ENCODE measurements at places on chromosomes 2 and 18.

GRCh38 chr2:187206071-187206470 is 242.0 kb downstream of the CALCRL start:
- no peak for DNase-seq

GRCh38 chr18:56258178-56258577 is 380.2 kb downstream of the TXNL1 start:
- no peak for DNase-seq

DNA sequence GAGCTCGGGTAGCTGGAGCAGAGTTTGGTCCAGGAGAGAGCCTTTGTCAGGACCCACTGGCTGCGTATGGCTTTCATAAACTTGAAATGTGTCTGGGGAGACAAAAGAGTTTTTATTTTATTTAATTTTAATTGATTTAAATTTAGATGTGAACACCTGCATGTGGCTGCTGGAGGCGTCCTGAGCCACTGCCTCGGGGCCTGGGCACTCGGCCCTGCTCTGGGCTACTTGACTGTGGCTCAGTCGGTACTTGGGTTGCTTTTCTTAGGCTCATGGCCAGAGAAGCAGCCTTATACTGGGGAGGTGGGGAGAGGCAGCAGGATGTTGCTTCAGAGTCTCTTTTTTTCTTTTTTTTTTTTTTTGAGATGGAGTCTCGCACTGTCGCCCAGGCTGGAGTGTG is 661.8 kb upstream of the HS6ST1 start:
- DNase-seq = no peak

DNA sequence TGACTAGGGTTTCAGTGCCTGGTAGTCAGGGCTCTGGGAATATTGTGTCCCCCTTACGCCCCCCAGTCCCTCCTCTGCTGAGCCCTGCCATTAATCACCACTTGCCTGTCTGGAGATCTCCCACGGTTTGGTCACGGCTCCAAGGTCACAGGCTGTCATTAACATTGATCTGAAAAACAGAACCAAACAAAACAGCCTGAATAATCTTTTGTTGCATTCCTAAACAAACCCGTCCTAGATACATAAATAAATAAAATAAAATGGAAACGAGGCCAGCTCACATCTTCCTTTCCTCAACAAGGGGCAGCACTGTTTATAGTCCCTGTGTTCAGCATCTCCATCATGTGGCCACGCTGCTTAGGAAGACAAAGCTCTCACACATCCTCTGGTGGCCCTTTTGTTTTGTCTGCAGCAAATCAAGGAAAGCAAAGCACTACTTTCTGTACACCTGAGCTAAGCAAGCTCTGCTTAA is 282.8 kb downstream of the AGPS start:
- no peak for DNase-seq

DNA sequence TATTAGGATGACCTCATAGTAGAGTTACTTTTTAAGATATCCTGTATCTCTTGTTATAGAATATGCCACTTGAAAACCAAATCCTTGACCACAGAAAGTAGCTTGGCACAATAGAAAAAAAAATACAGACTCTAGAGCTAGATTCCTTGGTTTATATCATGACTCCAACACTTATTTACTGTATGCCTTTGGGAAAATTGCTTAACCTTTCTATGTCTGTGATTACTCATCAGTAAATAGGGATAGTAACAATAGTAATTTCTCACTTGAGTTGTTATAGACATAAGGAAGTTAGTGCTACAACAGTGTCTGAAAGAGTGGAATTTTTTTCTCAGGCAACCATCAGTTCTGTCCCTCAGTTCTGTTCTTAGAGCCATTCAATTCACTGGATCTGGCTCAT is 193.8 kb downstream of the GULP1 start:
- no peak for DNase-seq

DNA sequence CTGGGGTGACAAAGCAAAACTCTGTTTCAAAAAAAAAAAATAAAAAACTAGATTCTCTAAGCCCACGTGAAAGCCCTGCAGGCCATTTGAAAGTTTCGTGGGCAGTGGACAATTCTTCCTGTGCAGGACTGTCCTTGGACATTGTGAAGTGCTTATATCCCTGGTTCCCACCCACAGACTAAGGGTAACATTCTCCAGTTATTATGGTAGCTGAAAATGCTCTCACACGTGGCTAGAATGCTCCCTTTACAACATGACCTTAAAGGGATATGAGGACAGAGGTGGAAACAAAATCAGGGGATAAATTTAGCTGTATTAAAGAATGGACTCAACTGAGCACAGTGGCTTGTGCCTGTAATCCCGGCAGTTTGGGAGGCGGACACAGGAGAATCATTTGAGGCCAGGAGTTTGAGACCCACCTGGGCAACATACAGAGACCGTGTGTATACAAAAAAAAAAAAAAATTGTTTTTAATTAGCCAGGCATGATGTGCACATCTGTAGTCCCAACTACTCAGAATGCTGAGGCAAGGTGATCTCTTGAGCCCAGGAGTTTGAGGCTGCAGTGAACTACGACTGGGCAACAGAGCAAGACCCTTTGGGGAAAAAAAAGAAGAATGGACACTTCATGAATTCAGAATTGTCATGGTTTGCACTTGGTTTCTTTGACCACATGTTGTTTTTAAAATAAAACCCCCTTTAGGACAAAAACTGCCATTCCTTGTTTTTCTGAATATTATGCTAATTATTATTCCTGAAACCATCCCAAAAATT is 167.9 kb downstream of the MGAT5 start:
- DNase-seq = no peak

Measured in activated T-cell treated with anti-CD3 and anti-CD28 coated beads, Interleukin-2, amount 50 U/mL, for 1 hour (primary cell).